Activated CD4-positive, alpha-beta T cell treated with anti-CD3 and anti-CD28 coated beads for 36 hours (primary cell): ENCODE measurements at places on chromosomes 1 and 21. TPM values are rescaled to one million over a fixed set of nuclear protein-coding genes. Genes with fewer than 3 reads are reported as not detected.

RRP1B gene
- 64.0 TPM for total RNA-seq

TRIM63 gene
- not detected for total RNA-seq

PTGS2 gene
- total RNA-seq = 1.2 TPM

OR2G6 gene
- total RNA-seq = not detected

ELAVL4 gene
- total RNA-seq = not detected

AMY2B gene
- 3.5 TPM for total RNA-seq

TBX15 gene
- not detected for total RNA-seq

BACE2 gene
- total RNA-seq = 0.25 TPM
